CD4-positive, alpha-beta T cell treated with Interferon gamma for 1 hour (primary cell): ENCODE measurements at places on chromosomes 6 and 20.

GRCh38 chr20:1177680-1178079, 7.1 kb downstream of the TMEM74B start:
- no peak for DNase-seq

DNA sequence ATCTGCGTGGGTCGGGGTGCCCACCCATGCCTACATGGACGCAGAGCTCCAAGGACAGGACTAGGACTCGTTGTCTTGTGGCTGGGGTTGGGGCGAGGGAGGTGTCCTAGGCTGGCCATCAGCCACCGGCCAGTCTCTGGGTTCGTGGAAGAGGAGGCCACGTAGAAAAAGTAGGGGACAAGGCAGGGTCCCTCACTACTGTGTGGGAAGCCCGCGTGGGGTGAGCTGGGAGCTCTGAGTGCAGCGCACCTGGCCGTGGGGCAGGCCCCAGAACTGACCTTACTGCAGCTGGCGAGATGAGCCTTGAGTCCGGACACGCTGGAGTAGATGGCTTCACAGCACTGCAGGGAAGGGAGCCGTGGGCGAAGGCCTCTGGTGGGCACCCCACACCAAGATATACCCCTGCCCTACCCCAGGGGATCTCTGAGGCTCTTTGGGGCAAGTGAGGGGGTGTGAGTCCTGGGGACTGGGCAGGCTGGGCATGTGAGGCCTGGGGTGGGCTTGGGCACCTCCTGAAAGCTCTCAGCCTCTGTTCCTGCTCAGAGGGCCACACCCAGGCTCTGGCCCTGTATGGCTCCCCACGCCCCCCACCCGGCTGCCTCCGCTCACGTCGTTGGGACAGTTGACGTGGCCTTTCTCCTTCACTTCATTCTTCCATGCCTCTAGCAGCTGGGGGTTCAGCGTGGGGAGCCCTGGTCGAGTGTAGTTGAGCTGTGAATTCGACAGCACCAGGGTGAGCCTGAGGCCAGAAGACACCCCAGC, 5.6 kb upstream of the UCKL1 start:
- DNase-seq = no peak

GRCh38 chr6:127582777-127583462, 5.9 kb downstream of the C6orf58 start:
- DNase-seq = no peak

GRCh38 chr20:19977373-19977770, 39.8 kb upstream of the NAA20 start:
- no peak for DNase-seq

- DNase-seq = no peak
Measured at GRCh38 chr6:40340957-40341356, 246.2 kb downstream of the LRFN2 start.

- DNase-seq = no peak
Measured at GRCh38 chr6:90538278-90539046, 48.4 kb downstream of the MAP3K7 start.

- DNase-seq = no peak
Measured at GRCh38 chr6:44335631-44336030, 6.8 kb upstream of the SPATS1 start.

- DNase-seq = no peak
Measured at GRCh38 chr6:10589429-10589727, 68.2 kb downstream of the GCNT2 start.

- DNase-seq = no peak
Measured at GRCh38 chr6:37550191-37550831, 50.6 kb upstream of the CCDC167 start.

DNA sequence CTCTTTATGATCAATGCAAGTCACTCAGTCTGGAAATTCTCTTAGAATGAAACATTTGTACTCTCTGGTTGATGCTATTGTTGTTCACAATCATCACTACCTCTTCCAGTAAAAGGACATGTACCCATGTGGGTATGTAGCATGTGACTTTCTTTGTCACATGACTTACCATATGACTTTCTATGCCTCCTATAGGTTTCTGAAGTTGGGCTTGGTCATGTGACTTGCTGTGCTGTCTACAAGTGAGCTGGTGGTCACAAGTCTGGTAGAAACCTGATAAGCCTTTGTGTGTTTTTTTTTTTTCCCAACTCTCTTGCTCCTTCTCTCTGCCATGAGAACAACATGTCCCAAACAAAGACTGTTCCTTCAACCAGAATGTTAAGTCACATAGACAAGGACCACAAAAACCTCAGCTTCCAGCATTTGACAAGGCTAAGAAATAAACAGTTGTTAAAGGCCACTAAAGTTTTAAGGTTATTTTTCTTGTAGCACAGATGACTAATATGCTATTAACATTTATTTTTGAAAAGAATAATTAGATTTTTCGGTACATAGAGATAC, 379.2 kb upstream of the SLC35B3 start:
- no peak for DNase-seq

DNA sequence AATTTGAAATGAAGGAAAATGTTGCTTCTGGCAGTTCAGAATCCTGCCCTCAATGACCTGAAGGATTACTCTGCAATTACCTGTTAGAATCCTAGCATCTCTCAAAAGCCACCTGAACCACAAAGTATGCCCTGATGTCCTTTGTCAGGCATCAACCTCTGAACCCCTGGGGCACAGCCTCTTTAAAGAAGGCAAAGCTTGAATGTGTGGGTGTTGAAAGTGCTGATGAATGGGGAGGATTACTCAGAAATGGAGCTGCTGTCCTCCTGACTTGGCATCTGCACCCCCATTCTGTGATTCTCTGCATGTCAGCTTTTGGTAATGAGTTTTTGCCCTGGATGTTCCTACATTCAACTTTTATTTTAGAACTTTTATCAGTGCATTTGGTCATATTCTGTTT, 179.2 kb downstream of the PKHD1 start:
- DNase-seq = no peak

GRCh38 chr6:12436683-12437082, 146.5 kb downstream of the EDN1 start:
- no peak for DNase-seq

GRCh38 chr6:157571269-157571668, 190.3 kb downstream of the ZDHHC14 start:
- no peak for DNase-seq

- no peak for DNase-seq
Measured at GRCh38 chr6:132143258-132143657, 192.1 kb upstream of the CCN2 start.

DNA sequence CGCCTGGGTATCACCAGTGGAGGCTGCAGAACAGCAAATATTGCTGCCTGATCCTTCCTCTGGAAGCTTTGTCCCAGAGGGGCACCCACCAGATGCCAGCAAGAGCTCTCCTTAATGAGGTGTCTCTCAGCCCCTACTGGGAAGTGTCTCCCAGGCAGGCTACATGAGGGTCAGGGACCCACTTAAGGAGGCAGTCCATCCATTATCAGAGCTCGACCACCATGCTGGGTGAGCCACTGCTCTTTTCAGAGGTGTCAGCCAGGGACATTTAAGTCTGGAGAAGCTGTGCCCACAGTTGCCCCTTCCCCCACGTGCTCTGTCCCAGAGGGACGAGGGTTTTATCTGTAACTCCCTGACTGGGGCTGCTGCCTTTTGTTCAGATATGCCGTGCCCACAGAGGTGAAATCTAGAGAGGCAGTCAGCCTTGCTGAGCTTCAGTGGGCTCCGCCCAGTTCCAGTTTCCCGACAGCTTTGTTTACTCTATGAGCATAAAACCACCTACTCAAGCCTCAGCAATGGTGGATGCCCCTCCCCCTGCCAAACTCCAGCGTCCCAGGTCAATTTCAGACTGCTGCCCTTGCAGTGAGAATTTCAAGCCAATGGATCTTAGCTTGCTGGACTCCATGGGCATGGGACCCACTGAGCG, 25.9 kb upstream of the AIG1 start:
- no peak for DNase-seq

GRCh38 chr6:63517221-63517620, 55.1 kb upstream of the LOC128125822 start:
- DNase-seq = no peak

DNA sequence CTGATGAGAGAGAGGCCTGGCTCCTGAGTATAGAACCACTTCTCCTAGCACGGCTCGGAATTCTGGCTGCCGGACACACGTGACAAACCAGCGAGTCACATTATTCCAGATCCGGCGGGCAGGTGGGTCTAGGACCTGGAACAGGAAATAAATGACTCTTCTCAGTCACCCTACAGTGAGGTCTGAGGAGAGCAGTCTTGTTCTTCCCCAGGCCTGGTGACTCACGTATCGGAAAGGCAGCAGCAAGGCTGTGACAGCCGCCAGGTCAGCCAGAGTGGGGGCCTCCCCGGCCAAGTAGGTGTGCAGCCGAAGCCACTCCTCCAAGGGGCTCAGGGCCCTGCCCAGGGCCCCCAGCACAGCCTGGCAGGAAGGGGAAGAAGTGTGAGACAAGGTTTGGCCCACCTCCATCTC, 2.8 kb downstream of the VARS1 start:
- DNase-seq = no peak

DNA sequence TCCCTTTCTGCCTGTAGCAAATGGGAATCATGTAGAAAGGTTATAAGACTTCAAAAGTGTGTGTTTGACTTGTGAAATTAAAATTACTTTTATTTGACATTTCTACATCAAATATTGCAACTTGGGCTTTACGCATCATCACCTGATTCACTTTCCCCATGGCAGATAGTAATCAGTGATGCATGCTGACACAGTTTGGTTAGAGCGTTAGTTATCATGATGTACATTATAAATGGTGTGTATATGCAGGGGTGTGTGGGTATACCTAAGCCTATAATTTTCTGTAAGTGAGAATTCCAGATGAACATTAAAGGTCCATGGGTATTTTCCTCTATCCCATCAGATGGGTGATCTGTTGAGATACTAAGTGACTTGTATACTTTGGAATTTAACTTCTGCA, 141.5 kb downstream of the KLHL32 start:
- DNase-seq = no peak

GRCh38 chr20:24691901-24692351, 222.5 kb downstream of the SYNDIG1 start:
- no peak for DNase-seq

DNA sequence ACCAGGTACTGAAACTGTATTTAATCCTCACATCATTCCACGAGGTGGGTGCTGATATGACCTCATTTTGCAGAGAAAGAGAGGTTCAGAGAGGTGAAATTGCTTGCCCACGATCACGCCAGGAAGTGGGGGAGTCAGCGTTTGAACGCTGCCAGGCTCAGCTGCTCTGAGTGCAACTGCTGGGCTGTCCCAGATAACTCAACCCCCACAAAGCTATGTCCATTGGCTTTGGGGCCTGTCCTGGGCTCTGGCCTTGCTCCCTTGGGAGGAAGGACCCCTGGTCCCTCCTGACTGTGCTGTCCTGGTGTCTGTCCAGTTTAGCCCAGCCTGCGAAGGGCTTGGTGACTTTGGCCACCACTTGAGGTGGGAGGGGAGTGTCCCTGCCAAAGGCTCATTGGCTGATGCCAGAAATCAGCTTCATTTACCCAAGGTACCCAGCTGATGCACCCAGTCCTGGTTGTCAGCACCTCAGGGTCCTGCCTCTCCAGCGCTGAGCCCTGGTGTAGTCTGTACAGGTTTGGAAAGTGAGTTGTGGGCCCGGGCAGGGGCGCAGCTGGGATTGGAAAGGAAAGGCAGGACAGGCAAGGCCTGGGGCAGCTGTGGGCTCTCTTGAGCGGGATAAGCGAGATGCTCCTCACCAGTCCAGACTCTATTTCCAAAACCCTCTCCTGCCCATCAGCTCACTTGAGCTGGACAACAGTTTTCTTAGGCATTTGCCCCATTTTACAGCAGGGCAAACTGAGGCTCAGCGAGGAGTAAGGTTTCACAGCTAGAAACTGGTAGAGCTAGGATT, 38.5 kb downstream of the SUN5 start:
- DNase-seq = peak; percentile 27

DNA sequence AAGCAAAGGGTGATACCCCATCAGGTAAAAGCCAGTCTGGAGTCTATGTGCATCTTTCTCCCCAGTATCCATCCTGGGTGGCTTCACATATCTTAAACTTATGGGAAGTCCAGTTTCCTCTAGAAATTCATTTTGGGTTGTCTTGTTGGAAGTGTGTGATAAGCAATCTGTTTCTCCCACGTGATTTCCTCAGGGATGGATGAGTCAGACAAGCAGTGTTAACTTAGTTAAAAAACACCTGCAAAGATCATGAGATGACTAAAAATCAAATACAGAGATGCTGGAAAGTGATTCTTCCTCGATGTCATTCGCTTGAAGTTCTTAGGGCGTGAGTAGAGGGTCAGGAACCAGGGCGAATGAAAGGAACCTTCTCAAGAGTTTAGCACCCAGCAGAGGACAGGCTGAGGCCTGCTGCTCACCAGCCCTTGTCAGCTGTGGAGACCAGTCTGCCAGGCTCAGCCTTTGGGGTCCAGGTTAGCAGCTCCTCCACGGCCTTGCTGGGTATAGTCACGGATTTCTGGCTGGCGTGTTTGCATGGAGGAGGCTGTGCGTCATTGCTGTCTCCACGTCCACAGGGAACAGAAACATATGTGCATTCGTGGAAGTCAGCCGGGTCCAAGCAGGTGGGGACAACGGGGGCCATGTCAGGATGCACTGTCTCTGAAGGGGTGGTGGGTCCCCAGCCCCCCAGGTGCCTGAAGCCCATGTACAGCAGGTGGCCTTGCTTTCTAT, 2.8 kb upstream of the PNPLA1 start:
- DNase-seq = no peak

GRCh38 chr6:166683477-166683876, 56.4 kb upstream of the RPS6KA2 start:
- DNase-seq = no peak

DNA sequence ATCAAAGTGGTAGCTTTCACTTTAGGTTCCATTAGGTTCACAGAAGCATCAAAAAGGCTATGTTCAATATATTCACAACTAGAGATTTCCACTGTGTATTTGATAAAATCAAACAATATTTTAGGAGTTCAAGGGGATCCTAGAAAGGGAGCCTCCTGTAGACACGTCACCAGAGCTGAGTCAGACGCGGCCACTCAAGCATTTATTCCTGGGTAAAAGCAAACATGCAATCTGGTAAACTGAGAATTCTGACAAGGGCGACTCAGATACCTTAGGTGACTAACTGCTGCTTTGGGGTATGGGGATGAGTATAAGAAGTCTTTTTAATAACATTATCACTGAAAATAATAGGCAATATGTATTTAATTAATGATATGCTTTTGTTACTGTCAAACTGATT, 118.7 kb upstream of the HMGN3 start:
- DNase-seq = no peak

DNA sequence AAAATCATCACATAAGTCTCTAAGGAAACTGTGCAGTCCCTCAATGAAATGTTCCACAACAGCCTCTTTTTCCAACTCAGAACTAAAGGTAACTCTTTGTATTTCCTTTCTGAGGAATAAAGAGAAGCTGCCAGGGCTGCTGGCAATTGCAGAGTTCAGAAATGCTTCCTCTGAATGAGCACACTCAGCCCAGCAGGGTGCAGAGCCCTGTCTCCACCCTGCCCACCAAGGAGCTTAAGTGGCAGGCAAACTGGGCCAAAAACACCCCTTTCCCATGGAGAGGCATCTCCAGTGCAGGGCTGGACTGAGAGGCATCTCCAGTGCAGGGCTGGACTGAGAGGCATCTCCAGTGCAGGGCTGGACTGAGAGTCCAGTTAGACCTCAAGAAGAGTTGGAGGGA, 255.4 kb downstream of the GMPR start:
- DNase-seq = no peak
